HFF-Myc (cell line): ENCODE measurements at places on chromosomes 6 and 20.

GRCh38 chr6:5994999-5995657, 11.6 kb downstream of the NRN1 start:
- DNase-seq, result no peak

GRCh38 chr6:148795563-148795962, 48.7 kb downstream of the UST start:
- no peak for DNase-seq

DNA sequence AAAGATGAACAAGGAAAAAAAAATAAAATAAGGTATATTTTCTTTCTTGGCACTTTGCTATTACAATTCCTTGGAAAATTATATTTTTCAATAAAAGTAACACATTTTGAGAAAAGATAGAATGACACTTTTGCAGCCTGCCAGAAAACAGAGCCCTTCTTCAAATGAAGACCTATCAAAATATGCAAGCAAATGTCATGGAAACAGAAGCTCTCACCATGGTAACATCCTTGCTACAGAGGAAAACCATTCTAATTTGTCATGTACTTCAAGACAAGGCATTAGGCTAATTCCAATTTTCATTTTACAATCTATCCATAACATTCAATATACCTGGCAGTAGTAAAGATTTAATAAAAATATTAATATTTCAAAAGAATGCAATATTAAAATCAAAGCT, 177.9 kb downstream of the RNGTT start:
- no peak for DNase-seq

GRCh38 chr6:158284876-158285655, 27.2 kb upstream of the TULP4 start:
- no peak for DNase-seq

- DNase-seq, result no peak
Measured at GRCh38 chr6:93047033-93047432, 372.3 kb downstream of the EPHA7 start.

- no peak for DNase-seq
Measured at GRCh38 chr6:43412541-43412940, 14.8 kb upstream of the ABCC10 start.

- DNase-seq, result no peak
Measured at GRCh38 chr20:53355790-53356189, 237.8 kb downstream of the ZNF217 start.

DNA sequence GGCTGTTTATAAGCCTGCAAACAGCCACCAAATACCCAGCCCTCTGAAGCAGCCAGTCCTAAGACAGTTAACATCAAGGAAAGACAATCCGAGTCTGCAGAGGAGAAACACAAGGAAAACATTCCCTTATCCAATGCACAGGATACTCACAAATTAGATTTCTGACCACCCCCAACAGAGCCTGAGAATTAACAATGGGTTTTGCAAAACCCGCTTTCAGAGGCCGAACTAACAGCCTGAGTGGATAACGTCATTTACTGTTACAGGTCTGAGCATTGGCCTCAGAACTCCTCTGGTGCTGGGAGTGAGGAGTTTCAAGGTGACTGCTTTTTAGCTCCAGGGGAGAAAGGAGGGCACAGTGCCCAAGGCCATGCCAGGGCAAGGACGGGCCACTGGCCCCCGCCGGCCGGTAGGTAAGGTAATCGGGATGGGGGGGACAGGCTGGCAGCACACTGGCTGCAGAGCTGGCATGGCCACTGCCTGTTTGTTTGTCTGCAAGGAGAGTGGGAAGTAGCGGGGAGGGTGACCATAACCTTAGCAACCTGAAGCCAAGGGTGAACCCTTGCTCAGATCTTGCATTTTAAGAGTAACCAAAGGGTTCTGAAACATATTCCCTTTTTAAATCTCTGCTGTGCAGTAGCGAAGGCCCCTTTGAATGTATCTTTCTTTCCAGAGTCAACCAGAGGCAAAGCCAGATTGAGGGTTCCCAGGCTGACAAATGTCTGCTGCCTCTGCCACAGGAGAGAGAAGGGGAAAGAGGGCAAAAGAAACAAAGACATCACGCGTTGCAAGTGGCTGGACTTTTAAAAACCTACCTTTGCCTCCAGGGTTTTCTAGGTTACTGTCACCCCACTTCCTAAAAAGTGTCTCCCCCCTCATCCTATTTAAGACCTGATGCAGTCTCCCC, 3.9 kb downstream of the ZMYND8 start:
- DNase-seq, result no peak

- DNase-seq, result no peak
Measured at GRCh38 chr6:149236589-149236988, 80.9 kb upstream of the TAB2 start.

- DNase-seq, result no peak
Measured at GRCh38 chr6:105994118-105994590, 92.0 kb upstream of the PRDM1 start.

DNA sequence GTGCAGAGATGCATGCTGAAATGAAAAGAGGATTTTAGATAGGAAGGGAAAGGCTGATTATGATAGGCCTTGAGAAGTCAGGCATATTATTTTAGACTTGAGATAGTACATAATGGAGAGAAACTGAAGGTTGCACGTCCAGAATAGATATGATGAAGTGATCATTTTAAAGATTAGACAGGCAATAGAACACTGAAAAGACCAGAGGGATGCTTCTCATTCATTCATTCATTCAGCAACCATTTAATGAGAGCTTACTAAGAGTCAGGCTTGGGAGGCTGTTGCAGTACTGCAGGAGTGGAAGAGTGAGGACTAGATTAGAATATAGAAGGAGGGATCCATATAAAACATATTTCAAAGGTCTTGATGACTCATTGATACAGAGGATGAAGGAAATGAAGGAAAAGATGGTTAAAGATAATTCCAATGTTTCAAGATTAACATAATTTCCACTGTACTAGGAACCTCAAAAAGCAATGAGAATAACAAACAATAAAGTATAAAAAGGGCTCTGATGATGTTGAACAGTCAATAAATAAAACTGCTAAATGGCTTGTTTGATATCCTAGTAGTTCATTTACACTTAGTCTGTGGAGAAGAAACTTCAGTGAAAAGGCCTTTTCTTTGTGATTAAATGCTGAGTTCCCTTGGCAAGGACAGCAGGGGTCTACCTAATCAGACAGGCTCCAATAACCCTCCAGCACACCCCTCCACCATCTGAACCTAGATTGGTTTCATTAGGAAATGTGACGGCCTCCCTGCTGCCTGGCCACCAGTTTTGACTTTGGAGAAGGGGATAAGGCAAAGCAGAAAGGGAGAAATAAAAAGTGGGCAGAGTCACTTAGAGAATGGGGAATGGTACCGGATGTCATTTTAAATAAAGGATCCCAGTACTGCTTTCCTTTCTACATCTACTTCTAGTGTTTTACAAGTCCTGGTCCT, 5.3 kb upstream of the FBXO9 start:
- no peak for DNase-seq

DNA sequence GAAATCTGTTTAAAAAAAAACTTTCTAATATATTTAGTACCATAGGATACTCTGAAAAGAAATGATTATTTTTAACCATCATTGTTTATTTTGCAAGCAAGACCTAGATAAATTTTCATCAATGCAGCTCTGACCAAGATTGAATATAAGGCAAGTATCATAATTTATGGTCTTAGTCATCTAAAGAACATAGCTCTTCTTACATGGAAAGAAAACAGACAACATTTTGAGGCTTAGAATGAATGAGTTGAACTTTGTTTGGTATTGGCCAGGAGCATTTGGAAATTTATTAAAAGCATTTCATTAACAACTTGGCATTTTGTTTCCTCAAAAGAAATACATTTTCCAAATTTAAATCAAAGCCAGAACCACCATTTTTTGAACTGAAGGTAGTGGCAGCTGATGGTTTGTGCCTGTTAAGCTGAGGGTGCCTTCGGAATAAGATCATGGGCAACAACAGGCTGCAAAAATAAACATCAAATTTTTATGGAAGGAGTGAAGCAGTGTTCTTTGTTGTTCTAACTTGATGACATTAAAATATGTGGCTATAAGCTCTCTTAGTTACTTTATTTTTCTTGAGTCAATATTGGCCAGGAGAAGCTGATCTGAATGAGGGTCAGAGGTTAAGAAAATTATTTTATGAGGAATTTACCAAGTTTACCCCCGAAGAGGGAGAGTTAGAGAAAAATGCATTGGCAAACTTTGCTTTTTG, 6.7 kb upstream of the ATXN1 start:
- no peak for DNase-seq

DNA sequence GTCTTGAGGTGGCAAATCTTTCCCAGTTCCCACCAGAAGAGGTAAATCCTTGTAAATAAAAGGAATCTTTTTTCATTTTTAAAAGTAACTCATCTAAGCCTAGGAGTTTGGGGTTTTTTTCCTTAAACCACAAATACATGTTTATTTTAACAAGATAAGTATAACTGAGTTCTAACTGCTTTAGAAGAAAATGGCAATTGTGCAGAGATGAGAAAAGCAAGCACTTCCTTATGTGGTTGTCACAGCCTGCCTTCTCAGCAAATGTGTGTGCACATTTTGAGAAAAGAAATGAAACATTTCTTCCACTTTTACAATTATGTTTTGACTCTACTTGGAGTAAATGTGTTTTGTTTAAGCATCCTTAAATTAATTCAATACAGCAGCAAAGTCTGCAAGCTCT, 17.7 kb downstream of the HCK start:
- no peak for DNase-seq

DNA sequence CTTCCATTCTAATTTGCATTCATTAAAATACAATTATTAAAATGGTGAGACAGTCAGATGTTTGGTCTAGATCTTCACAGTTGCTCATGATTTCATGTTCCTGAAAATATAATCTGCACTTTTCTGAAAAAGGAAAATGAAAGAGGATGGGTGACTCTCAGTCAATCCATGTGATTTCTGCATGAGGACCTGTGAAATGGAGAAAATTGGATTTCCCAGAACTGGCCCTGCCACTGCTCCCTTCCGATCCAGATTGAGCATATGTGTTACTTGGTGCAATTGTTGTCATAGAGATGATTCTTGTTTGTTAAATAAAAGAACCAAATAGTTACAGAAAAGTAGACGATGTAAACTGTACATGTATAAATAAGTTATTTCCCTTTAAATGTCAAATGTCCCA, 37.4 kb downstream of the HAO1 start:
- DNase-seq, result no peak

DNA sequence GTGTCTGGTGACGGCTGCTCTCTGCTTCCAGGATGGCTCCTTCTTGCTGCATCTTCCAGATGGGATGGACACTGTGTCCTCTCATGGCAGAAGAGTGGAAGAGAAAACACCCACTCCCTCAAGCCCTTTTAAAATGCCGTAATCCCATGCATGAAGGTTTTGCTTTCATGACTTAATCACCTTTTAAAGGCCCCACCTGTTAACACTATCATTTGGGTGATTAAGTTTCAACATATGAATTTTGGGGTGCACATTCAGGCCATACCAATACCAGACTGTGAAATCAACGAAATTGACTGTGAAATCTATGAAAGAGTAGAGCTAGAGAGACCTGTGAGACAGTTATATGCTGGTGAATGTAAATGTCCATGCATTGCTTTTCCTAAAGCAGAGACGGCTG, 374.3 kb upstream of the CHD6 start:
- DNase-seq, result no peak

- DNase-seq, result no peak
Measured at GRCh38 chr6:160102956-160103824, 18.4 kb upstream of the SLC22A1 start.

DNA sequence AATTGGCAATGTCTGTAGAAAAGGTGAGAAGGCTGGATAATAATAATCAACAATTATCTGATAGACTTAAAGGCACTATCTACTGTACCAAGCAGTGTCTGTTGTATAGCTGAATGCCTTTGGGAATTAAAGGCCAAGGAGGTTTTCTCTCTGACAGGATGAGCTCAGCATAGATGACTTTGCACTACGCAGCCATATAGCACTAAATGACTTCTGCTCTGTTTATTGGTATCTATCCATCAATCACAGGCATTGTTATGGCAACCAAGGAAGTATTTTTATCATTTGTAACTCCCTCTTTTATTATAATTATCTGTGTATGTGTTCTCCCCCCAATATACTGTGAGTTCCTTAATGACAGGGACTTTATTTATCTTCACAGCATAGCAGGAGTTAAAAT, 654.3 kb downstream of the PHF3 start:
- DNase-seq, result no peak

- no peak for DNase-seq
Measured at GRCh38 chr6:48525849-48526248, 414.9 kb upstream of the PTCHD4 start.

DNA sequence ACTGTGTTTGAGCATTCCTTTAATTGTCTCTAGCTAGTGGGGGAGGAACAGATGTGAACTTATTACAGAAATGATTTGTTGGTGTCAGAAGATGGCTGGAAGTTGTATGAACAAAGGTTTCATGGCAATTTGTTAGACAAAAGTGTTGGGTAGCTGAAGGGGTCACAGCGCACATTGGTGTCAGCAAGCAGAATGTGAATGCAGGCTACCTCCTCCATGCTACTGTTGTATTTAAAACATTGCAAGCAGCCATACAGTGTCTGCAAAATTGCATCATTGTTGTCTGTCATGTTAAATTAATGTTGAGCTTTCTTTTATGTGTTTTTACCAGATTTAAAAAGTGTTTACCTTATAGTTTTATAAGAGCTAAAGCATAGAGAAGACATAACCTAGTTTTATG, 6.2 kb downstream of the LRRC1 start:
- no peak for DNase-seq

DNA sequence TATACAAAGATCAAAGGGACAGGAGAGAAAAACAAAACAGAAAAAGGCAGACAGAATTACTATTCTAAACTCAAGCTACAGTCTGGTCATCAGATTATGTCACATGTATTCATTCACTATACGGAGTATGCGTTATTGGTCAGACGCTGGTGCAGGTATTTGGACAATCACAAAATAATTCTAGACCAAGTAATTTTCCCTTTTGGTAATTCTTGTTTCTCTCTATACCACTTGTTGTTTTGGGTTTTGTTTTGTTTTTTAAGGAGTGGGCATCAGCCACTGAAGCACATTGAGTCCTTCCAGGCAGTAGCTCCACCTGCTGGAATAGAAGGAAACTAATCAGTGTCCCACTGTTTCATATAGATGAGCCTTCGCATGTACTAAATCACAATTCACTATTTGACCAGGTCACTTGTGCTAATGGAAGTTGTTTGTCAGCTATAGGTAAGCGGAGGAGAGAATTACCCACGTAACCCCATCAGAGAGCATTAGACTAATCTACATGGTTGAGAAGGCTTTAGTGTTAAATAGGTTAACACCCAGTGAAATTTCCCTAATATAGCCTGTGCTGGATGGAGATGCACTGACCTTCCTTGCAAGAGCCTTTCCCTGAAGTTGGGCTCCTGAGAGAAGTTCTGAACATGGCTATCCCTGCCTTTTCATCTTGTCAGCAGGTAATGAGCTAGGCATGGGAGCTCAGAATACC, 77.9 kb downstream of the TNFAIP3 start:
- no peak for DNase-seq

DNA sequence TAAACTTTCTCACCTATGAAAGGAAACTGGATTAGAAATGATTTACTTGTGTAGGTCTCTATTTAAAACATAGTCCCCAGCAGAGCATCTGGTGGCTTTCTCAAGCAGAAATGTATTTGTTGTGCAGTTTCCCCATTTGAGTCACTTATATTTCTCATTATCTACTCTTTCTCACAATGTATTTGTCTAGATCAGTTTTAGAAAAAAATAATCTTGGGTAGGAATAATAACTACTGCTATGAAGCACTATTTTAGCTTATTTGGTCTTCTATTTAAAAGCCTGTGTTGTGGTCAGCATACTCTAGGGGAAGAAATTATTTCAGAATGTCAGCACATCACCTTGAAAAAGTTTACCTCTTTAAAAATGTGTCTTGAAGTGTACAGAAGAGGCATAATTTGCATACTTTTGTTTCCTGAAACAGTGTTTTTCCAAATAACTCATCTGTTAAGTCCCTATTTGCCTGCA, 60.9 kb upstream of the PRL start:
- no peak for DNase-seq
